Activated T-cell treated with anti-CD3 and anti-CD28 coated beads for 24 hours (primary cell): ENCODE measurements at places on chromosomes 5 and 9.

DNA sequence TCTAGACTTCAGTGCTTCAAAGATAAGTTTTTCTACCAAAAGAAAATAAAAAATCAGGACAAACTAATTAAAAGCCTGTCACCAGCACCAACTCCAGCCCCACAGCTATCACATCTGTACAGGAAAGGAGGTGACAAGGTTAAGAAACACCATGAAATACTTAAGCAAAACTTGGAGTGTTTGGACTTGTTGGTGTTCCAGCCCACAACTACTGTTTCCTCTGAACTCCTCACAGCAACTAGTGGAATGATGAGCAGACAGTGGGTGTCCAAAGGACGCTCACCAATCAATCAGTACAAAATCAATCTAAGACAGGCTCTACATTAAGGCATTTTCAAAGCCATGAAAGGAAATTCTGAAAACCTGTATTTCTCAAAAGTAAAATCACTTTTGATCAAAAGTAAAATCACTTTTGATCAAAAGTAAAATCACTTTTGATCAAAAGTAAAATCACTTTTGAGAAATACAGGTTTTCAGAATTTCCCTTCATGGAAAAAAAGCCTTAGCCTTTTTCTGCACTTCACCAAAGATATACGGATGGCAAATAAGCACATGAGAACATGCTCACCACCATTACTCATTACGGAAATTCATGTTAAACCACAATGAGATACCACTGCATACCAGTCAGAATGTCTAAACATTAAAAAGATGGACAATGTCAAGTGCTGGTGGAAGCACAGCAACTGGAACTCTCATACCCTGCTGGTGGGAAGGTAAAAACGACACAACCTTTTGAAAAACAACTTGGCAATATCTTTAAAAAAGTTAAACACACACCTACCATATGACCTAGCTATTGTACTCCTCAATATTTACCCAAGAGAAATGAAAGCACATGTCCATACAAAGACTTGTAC, 79.7 kb downstream of the MED27 start:
- DNase-seq = no peak

DNA sequence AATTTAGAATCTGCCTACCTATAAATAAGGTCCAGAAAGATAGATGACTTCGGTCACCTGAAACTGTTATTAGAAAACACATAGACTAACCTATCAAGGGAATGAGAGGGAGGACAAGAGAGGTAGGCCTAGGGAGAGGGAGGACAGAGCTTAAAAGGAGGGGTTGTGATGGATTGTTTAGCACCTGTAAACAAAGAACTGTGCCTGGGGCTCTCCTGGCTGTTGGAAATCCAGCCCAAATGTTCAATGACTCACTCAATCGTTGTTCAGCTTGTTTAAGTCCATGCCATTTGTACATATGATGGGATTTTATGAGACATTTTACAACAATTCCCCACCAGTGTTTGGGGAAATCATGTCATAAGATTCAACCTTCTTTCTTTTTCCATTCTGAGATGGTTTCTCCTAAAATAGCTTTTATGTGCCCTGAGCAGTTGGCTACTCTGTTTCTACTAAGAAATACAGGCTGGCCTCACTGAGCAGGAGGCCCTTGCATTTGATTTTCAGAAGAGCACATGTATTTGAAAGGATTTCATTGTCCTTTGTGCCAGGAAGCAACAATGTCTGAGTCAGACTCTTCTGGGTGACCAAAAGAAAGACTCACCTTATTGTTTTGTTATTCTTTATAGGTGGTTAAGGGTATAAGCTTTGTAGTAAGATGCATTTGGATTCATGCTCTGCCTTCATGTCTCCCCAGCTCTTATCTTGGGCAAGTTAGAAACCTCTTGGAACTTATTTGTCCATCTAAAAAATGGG, 48.2 kb upstream of the GPR151 start:
- DNase-seq = no peak

DNA sequence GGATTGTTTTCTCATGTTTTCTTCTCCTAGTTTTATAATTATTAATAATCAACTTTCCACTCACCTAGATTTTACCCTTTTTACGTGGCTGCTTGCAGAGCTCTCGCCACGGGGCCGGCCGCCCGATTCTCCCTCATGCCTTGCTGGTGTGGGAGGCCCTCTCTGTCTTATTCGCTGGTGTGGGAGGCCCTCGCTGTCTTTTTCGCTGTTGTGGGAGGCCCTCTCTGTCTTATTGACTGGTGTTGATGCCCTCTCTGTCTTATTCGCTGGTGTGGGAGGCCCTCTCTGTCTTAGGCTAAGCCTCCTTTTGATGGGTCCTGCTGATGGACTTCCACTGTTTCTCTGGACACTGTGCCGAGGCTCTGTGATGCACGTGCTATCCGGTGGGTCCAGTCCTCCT, 161.3 kb upstream of the IRX2 start:
- DNase-seq = no peak

- DNase-seq = no peak
Observed at GRCh38 chr9:20442461-20443319, 179.6 kb downstream of the MLLT3 start.

DNA sequence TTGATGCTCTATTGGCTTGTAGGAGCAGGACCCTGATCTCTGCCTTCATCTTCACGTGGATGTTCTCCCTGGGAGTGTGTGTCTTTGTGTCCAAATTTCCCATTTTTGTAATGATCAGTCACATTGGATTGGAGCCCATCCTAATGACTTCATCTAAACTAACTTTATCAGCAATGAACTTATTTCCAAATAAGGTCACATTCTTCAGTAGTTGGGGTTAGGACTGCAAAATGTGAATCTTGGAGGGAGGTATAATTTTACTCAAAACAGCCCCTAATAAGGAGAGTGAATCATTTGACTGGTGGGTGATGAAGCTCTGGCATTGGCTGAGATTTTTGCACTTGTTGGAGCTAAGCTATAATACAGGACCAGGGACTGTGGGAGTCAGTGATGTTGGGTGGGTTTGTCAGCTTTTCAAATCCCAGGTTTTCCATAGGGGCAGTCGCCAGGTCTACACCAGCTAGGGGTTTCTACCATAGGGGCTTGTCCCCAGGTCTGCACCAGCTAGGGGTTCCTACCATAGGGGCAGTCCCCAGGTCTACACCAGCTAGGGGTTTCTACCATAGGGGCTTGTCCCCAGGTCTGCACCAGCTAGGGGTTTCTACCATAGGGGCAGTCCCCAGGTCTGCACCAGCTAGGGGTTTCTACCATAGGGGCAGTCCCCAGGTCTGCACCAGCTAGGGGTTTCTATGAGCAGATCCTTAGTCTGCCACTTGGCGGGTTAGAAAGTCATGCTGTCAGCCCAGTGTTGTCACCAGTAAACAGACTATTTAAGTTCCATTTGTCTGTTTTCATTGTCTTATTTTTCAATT, 382.6 kb upstream of the DAP start:
- peak; percentile 55 for DNase-seq

DNA sequence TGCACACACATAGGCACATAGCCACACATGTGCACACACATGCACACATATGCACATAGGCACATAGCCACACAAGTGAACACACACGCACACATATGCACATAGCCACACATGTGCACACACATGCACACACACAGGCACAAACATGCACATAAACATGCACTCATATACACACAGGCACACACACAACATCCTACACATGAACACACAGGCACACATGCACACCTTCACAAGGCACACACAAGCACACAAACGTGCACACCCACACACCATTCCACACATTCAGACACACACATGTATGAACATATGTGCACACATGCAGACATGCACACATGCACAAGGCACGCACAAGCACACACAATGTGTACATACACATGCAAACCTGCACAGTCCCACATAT, 484.7 kb downstream of the IRX1 start:
- no peak for DNase-seq

DNA sequence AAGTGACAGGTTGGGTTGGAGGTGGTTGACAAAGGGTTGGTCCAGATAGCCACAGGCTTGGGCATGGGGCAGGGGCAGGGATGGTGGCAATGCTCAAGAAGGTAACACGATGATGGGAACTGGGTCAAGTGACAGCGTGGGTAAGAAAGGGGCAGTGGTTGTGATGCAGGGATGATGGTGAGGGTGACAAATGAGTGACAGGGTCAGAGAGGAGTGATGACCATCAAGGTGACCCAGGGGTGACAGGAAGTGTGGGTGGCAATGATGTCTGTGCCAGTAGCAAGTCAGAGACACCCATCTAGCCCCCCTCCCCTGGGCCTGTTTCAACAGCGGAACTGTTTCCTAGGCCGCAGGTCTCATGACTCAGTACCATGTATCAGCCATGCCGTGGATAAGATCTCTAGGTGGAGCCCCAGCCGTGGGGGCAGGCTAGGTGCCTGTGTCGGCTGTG, 20.5 kb downstream of the AQP3 start:
- no peak for DNase-seq

GRCh38 chr9:123407217-123407851, 51.3 kb downstream of the CRB2 start:
- DNase-seq = no peak

- DNase-seq = no peak
Observed at GRCh38 chr5:21219251-21219650, 1231.3 kb upstream of the CDH18 start.

- no peak for DNase-seq
Observed at GRCh38 chr9:132990781-132991180, 12.3 kb downstream of the GFI1B start.

GRCh38 chr9:83166372-83166771, 103.4 kb upstream of the RASEF start:
- no peak for DNase-seq

- peak; percentile 33 for DNase-seq
Observed at GRCh38 chr5:180689071-180689694, 39.8 kb upstream of the FLT4 start.

GRCh38 chr9:38065369-38066075, 3.5 kb downstream of the SHB start:
- no peak for DNase-seq

- peak; percentile 19 for DNase-seq
Observed at GRCh38 chr9:85610074-85610860, 131.5 kb downstream of the AGTPBP1 start.

- no peak for DNase-seq
Observed at GRCh38 chr5:93721511-93721910, 19.9 kb downstream of the POU5F2 start.

- DNase-seq = no peak
Observed at GRCh38 chr5:72552041-72552557, 44.9 kb upstream of the ZNF366 start.

GRCh38 chr9:113231701-113232100, 10.4 kb downstream of the SLC31A1 start:
- DNase-seq = no peak

DNA sequence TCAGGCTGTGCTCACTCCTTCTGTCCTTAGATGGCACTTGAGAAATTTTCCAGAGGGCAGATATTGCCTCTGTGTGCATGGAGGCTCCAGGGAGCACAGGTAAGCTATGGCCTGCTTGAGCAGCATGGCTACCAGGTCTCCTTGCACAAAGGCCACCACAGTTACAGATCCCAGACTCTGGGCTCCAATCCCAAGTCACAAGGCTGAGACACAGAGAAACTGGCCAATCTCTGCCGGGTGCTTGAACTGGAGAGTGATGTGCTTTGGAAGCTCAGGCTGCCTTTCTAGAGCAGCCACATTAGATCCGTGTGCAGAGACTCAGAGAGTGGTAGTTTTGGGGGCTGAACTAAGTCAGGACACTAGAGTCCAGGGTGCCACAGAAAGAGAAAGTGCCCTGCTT, 145.7 kb downstream of the SEMA6A start:
- DNase-seq = no peak
